ENCODE measurements at places on chromosomes 7 and 10. TPM values are rescaled to one million over a fixed set of nuclear protein-coding genes. Genes with fewer than 3 reads are reported as not detected.

The FANK1 gene
- total RNA-seq = 0.60 TPM

DNA sequence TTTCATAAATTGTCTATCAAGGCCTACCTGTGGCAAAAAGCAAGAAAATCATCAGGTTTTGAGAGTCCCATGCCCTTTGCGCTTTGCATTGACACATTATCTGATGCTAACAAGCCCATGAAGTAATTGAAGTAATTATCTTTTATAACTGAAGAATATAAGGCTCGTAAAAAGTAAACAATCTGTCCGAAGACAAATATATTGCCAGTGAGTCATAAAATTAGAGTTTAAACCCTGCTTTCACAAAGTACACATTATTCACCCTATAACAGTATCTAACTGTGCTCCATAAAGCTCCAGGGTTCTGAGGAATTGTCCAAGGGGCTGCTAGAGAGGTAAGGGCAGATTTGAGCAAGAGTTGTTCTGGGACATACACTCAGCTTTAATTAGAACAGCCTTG is 102.3 kb upstream of the PPP1R3A start:
- DNase-seq = no peak

The LBX1 gene
- not detected for total RNA-seq

The PGAM1 gene
- 88.6 TPM for total RNA-seq

The AMPH gene
- total RNA-seq = not detected

The CTAGE6 gene
- total RNA-seq = 1.1 TPM

The SPDYE16 gene
- not detected for total RNA-seq

DNA sequence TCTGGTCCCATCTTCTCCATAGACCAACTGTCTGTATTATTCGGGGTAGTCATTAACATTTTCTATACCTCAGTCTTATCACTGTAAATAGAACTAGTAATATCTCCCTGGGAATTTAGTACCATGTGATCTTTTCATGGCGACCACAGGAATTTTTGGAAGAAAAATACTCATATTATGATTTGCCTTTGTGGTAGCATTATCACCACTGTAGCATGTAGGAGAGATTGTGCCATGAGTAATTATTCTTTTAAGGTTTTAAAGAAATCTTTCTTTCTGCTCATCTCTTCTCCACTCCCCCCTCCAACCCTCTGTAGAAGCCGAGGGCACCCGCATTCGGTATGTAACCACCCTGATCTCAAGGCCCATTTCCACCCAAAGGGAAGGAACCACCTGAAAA is 25.0 kb downstream of the ZNF365 start:
- no peak for DNase-seq

DNA sequence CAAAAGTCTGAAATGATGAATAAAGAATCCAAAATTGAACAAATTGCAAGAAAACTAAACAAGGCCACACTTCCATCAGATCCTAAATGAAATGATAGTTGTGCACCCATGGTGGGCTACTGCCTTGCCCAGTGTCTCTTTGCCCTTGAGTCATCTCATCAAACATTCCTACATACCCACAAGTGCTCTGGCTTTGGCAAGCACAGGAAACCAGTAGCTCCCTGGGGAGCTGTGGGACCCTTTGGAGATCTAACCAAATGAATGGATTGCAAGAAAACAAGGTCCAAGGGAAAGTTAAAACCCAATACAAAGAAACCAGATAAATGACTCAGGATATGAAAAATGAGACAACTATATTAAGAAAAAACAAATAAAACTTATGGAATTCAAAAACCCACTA is 129.8 kb upstream of the TMEM229A start:
- DNase-seq = no peak
